ENCODE measurements at places on chromosomes 4 and X.

DNA sequence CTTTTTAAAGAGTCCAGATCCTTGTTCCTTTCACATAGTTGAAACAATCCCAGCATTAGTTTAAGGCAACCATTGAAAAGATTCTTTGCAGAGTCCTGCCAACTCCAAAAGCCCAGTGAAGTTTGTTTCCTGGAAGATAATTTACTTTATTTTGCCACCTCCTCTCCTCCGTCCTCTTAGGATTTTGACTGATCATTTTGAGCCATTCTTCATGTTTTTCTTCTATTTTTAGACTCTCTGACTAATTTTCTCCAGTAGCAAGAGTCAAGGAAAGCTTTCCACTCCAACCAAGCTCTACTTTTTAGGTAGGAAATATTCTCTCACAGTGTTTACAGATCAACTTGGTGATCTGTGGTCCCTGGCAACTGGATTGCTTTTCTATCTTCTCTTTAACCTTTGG lies 10.3 kb downstream of the NCBP2L start:
- DNase-seq, result no peak

- DNase-seq, result no peak
Observed at GRCh38 chr4:11367371-11367770, 61.3 kb downstream of the HS3ST1 start.

DNA sequence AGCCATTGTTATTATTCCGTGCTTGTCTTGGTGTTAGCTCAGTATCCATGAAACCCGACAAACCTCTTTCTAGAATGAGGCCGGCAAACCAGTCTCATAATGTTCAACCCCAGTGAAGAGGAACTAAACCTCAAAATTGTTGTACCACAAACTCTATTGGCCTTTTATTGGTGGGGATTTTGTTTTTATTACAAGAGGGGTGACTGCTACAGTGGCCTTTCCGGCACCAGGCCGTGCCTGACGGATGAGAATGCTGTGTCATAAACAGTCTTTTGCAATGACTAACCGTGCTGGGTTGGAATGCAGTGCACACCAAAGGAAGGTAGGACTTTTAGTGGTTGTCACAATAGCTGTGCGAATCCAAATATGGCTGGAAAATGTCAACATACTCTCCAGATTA lies 60.8 kb downstream of the SHROOM2 start:
- no peak for DNase-seq

DNA sequence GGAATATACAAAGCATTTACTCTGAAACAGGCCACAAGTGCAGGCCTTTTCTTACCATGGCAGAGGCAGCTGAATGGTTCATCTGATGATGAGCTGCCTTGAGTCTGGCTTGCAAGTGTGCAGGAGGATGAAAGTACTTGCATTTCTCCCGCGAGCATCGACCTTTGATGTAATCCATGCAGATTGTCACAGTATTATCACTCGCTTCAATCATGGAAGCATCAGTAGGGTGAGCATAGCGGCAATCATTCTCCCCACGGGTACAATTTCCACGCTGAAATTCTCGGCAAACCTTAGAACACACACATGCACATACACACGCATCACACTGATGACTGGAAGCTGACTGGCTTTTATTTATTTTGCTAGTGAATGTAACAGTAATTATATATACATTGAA lies 98.0 kb downstream of the MBNL3 start:
- DNase-seq, result no peak

- no peak for DNase-seq
Observed at GRCh38 chr4:16931339-16932305, 33.2 kb upstream of the LDB2 start.

DNA sequence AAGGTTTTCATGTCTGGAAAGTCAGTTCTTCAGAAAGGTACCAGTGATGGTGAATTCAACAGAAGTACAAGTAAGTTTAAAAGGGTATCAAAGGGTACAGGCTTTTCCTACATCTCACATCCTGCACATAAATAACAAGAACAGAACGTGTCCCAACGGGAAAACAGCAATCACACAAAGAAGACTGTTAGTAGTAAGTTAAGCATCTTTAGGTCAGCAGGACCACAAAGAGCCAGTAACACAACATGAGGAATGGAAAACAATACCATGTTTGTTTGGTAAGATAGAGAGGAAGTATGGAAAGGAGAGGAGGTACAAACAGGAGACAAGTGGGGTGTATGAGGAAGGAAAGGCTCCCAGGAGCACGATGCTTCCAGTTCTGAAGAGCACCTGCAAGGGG lies 43.2 kb downstream of the SAT1 start:
- DNase-seq, result no peak
